ENCODE measurements at places on chromosomes 4 and X.

DNA sequence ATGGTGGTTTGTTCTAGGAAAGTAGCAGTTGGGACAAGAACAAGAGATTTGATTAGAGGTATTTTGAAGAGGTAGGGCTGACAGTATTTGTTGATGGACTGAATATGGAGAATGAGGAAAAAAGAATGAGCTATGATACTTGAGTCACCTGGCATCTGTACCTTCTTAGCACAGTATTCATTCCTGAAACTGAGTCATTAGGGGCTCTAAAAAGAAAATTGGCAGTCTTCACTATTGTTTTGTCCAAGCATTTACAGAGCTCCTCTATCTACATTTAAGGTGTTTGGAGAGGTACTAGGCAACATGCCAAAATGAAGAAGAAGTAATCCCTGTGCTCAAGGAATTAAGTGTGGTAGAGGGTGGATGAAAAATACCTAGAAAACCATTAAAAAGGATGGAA is 165.8 kb downstream of the SHROOM4 start:
- no peak for DNase-seq

- DNase-seq: no peak
Observed at GRCh38 chrX:122835886-122836285, 348.2 kb upstream of the GRIA3 start.

GRCh38 chr4:63558709-63559108 is 850.5 kb downstream of the TECRL start:
- DNase-seq: no peak

DNA sequence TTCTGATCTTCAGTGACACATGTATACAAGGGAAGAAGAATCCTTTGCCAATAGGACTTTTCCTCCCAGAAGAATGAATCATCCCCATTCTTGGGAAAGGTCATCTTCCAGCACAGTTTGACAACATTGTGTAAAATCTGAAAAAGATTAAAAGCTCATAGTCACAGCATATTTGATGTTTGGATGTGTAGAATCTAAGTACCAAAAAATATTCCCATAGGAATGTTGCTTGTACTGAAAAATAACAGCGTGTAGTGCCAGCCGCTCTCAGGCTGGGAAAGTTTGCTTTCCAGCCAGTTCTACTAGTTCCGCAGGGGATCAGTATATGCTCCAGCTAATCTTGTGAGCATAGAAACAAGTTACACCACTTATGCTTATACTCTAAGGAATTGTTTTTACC is 74.7 kb upstream of the IL13RA1 start:
- DNase-seq: no peak

DNA sequence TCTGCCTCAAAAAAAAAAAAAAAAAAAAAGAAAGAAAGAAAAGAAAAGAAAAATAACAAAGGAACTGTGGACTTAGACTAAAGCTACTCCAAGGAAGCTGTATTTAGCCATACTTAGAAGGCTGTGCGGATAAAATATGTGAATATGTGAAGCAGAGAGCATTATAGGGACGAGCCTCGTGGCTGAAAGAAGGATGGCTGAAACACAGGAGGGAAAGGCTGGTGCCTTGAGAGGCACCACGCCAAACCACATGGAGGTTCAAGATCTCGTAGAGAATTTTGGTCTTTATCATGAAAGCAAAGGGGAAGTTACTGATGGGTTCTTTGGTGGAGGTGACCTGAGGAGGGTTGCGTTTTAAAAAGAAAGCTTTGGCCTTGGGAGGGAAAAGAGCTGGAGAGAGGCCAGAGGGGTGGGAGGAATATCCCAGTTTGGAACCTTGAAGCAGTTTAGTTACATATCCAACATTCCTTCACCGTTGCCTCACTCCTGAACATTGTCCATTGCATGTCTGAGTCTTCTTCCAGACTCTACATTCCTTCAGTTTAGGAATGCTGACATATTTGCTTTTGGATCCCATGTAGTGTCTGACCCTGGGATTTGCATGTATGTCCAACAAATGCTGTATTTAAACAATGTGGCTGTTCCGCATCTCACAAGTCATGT is 82.5 kb downstream of the CPE start:
- no peak for DNase-seq

- DNase-seq: no peak
Observed at GRCh38 chr4:168919706-168920324, 90.2 kb downstream of the CBR4 start.

DNA sequence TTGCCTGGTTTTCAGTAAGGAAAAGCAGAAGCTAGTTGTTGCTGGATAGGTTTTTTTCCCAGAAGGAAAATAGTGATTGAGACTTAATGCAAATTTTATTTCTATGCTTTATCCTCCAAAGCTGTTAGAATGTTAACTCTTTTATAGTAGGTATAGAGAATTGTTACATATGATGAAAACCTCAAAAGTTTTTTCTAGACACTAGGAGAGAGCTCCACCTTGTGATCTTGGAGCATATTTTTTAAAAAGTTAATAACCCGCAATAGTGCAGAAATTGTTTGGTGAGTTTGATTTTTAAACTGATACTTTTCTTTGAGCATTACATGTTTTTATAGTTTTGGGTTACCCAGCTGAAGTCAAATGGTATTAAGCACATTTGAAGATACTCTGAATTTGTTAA is 56.5 kb downstream of the STAG2 start:
- no peak for DNase-seq

GRCh38 chr4:90165883-90166282 is 38.7 kb downstream of the CCSER1 start:
- no peak for DNase-seq

DNA sequence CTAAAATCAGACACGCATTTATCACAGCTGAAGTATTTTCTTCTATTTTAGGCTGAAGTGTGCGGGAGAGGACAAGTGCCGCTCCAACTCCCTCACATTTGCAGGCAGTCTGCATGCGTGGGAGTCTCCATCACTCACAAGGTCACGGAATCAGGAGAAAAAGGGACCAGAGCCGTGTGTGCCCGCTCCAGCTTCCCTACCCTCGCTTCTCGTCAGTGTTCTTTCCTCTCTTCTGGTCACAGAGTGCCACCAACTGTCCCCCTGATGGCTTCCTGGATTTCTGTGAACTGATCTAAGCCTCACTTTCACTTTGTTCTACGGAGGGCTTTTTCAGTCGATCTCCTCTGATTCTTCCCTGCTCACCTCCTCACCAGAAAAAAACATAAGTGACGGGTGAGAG is 407.4 kb upstream of the AADAT start:
- DNase-seq: no peak

DNA sequence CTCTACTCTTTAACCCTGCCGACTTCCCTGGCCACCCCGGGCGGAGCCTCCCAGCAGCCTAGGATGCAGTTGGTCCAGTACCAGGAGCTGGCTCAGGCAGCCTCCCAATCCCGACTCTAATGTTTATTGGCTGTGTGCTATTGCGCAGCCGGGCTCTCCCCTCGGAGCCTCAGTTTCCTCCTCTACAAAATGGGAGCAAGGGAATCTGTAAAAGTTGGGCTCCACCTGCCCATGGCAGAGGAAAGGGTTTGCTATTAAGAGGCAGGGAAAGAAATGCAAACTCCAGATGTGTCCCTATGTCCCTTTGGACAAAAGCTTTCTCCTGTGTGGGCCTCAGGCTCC is 140.8 kb upstream of the PJA1 start:
- DNase-seq: no peak

GRCh38 chr4:152464030-152464823 is 71.7 kb downstream of the FBXW7 start:
- no peak for DNase-seq

DNA sequence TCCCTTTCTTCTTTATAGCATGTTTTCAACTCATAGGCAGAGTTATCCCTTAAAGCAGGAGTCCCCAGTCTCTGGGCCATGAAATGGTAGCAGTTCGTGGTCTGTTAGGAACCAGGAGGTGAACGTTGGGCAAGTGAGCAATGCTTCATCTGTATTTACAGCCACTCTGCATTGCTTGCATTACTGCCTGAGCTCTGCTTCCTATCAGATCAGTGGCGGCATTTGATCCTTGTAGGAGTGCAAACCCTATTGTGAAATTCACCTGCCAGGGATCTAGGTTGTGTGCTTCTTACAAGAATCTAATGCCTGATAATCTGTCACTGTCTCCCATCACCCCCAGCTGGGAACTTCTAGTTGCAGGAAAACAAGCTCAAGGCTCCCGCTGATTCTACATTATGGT is 39.8 kb downstream of the DTHD1 start:
- no peak for DNase-seq

DNA sequence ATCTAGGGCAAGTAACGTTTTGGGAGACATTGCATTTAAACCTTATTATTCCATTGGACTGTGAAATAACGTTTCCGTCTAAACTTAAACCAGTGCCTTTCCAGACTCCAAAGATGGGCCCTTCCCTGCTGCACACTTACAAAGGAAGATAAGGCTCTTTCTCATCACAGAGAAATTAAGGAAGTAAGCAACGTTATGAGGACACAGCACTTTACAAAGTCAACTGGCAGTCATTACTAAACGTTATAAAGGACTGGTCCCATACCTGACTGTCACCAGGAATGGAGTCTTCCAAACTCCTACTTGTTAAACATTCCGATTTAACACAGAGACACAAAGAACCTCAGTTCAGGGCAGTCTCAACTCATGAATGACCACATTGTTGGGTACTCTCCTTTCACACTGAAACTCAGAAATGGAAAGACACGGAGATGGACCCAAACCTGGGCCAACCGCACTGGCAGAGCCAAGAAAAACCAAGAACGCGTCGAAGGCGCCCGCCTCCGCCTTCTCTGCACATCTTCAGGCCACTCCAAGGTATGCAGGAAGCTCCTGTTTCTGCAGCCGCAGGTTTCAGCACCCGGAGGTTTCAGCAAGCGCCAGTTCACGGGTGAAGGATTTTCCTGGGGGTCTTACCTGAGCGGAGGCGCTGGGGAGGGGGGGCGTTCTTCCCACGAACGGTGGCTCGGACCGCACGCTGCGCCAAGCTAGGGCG is 670 bp downstream of the PAPSS1 start:
- DNase-seq: no peak

DNA sequence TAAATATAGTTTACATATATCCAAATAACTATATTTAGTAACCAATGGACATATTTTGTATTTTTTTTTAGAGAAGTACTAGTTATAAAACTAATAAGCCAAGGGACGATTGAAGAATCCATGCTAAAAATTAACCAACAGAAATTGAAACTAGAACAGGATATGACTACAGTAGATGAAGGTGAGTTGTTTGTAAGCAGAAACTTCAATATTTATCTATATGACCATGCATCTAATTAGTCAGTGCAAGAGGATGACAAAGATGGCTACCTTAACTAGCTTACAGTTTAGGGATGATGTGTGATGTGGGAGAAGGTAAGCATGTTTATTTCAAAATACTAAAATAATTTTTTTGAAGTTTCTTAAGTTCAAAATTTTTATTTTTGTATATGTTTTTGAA is 57.7 kb downstream of the HPGDS start:
- DNase-seq: no peak

GRCh38 chr4:122758033-122758432 is 25.5 kb downstream of the BBS12 start:
- no peak for DNase-seq

GRCh38 chrX:72568406-72569092 is 4.1 kb downstream of the HDAC8 start:
- no peak for DNase-seq

GRCh38 chr4:64095398-64095797 is 313.9 kb downstream of the TECRL start:
- DNase-seq: no peak

- no peak for DNase-seq
Observed at GRCh38 chr4:101020956-101021355, 326.4 kb downstream of the PPP3CA start.

GRCh38 chr4:183171484-183172267 is 72.6 kb downstream of the WWC2 start:
- no peak for DNase-seq

DNA sequence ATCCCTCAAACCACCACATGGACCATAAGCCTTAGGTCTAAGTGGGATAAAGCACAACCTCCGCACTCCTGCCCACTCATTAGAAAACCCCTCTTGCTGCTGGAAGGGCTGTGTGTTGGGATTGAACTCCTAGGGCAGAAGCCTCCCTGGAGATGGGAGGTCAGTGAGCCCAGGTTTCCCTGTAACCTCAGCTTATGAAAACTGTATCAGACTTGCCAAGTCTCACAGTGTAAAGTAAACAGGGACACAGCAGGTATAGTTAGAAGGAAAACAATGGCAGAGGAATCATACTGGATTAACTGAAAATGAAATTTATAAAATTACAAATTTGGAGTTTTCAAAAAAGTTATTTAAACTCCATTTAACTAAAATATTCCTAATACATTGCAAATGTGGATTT is 29.9 kb downstream of the CASP6 start:
- no peak for DNase-seq

DNA sequence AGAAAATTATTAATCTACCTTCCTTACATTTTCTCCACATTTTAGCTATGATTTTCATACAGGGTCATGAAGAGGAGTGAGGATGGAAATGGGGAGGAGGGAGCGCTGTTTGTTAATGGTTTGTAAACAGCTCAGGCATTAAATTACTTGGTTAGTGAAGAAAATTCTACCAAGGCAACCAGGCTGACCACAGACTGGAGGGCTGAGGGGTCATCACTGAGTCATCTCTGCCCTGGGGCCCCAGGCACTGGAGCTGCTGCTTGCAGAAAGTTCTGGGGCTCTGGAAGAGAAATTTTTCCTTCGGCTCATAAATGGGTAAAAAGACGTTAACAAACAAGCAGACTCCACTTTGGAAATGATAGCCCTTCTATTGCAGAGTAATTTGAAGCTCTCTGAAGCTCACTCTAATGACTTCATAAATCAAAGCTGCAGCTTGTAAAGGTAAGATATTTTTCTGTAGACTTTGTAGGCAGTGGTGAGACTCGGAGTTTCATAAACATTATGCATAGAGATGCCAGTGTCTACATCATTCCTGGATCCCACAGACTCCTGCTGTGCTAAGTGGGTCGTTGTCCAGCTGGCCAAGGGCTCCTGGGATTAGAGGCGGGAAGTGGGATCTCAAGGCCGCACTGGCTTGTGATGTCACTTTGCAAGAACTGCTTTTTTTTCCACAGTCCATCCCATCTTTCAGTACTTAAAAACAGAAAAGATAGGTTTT is 159.6 kb downstream of the PTTG2 start:
- no peak for DNase-seq

GRCh38 chr4:115944146-115944905 is 830.9 kb upstream of the NDST4 start:
- no peak for DNase-seq

- DNase-seq: no peak
Observed at GRCh38 chr4:22190855-22191254, 242.3 kb upstream of the KCNIP4 start.

DNA sequence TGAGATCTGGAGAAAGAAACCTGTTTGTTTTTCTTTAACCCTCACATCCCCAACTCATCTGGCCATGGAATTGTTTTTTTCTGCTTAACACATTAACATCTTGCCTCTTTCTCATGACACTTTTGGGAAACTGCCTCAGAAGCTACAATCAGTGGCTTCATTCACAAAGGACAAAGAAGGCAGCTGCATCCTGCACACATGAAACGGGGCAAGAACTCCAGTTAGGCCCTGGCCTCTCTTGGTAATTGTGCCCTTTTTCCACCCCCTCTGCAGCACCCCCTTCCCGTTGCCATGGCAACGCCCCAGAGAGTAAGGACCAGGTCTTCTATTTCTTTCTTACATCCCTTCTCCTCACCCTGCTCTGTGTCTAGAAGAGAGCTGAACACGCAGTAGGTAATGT is 103.4 kb downstream of the PDGFRA start:
- DNase-seq: no peak
